ENCODE measurements at places on chromosomes 6 and 20.

GRCh38 chr6:15405129-15406068 is 159.5 kb downstream of the JARID2 start:
- DNase-seq = no peak

GRCh38 chr6:26363882-26364701 is 906 bp upstream of the BTN3A2 start:
- peak; percentile 28 for DNase-seq

DNA sequence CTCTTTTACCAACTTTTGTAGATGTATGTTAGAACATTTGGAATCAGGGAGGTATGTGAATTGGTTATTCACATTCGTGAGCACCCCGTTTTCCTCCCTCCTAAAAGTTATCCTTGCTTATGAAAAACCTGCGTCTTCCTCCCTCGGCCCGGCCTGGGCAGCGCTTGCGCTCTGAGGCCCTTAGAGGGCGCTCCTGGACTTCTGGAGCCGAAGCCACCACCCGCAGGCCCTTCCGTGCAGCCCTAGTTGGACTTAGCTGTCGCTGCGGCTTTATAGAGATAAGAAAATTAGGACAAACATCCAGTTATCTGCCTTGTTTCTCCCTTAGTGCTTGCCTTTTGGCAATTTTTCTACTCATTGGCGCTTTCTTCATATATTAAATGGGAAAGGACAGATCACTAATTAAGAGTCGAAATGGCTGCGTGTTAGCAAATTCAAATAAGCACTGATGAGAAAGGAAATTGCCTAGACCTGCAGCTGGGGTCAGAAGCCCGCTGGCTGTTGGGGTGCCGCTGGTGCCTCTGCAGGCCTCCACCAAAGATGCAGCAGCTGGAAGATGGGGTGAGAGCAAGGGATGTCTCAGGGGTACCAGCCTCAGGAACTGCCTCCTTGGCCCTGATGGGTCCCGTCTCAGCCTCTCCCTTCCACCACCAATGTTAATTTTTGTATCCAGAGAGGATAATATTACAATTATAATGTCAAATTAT is 5.2 kb downstream of the FNDC1 start:
- DNase-seq = peak; percentile 77

- DNase-seq = peak; percentile 12
Observed at GRCh38 chr6:71822625-71823024, 63.7 kb upstream of the RIMS1 start.

GRCh38 chr6:34104186-34104585 is 41.7 kb downstream of the GRM4 start:
- no peak for DNase-seq

DNA sequence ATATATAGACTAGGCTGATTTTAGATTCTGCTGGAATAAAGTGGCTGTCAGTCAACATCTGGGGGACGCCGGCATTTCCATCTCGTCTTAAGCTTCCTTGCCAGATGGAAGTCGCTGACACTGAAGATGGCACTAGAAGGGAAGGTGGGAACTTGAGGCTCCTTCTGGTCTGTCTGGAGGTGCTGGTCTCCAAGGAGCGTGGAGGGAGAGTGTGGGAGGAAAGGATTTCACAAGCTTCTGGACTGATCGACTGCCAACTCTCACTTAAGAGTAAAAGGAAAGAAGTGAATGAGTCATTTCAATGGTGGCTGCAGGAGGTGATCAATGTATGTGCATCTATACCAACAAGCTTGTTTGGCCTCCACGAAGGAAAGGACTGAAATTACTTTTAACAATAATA is 40.4 kb downstream of the DUSP22 start:
- DNase-seq = peak; percentile 60

Measured in AG10803 (cell line).